ENCODE measurements at places on chromosomes 1 and 21. TPM values are rescaled to one million over a fixed set of nuclear protein-coding genes. Genes with fewer than 3 reads are reported as not detected.

Gene SPRR1A
- total RNA-seq: not detected

Gene TTF2
- total RNA-seq: 8.4 TPM

Gene DPT
- 0.93 TPM for total RNA-seq

Gene SPRR1B
- not detected for total RNA-seq

Gene MRPL24
- total RNA-seq: 69.2 TPM

Gene FALEC
- total RNA-seq: not detected

Gene RGS16
- 0.87 TPM for total RNA-seq

Gene LCE3C
- total RNA-seq: not detected

Gene TMEM52
- total RNA-seq: not detected

Gene TRIM67
- under 0.01 TPM for total RNA-seq

Gene FCRL2
- not detected for total RNA-seq

Gene BARHL2
- not detected for total RNA-seq

Gene CASQ2
- not detected for total RNA-seq

Gene IVL
- not detected for total RNA-seq

Gene MYCL
- total RNA-seq: 0.12 TPM

Gene RNF186
- not detected for total RNA-seq

Gene RBBP5
- total RNA-seq: 13.5 TPM

Gene LCE2C
- total RNA-seq: not detected

Gene ATP1A1
- total RNA-seq: 182 TPM

Gene FAM131C
- 0.53 TPM for total RNA-seq

Gene FAM72D
- total RNA-seq: 1.1 TPM

Gene S100A4
- total RNA-seq: 473 TPM

Gene C8B
- not detected for total RNA-seq

Gene LMX1A
- total RNA-seq: not detected

Gene DRAXIN
- 0.50 TPM for total RNA-seq

Gene FCRL1
- not detected for total RNA-seq

Gene C1orf94
- total RNA-seq: 0.06 TPM

Gene BCL10
- 21.7 TPM for total RNA-seq

Gene FRRS1
- 37.1 TPM for total RNA-seq

Gene APOBEC4
- total RNA-seq: 0.06 TPM

Gene OR2L13
- total RNA-seq: not detected

Gene TMEM82
- not detected for total RNA-seq

Gene LRRC7
- total RNA-seq: not detected

Gene MCM3AP
- total RNA-seq: 83.1 TPM

Gene CRYBG2
- not detected for total RNA-seq

Gene RNU1-2
- 1,390 TPM for total RNA-seq

Gene F5
- total RNA-seq: under 0.01 TPM

Gene SLC16A1
- 25.4 TPM for total RNA-seq

Gene SMG7
- total RNA-seq: 14.5 TPM

Gene TINAGL1
- total RNA-seq: 212 TPM

Gene NBPF10
- 4.4 TPM for total RNA-seq

Gene LPAR3
- total RNA-seq: 0.13 TPM

Gene WNT3A
- not detected for total RNA-seq
